ENCODE measurements at places on chromosomes 3 and 15. TPM values are rescaled to one million over a fixed set of nuclear protein-coding genes. Genes with fewer than 3 reads are reported as not detected.

DNA sequence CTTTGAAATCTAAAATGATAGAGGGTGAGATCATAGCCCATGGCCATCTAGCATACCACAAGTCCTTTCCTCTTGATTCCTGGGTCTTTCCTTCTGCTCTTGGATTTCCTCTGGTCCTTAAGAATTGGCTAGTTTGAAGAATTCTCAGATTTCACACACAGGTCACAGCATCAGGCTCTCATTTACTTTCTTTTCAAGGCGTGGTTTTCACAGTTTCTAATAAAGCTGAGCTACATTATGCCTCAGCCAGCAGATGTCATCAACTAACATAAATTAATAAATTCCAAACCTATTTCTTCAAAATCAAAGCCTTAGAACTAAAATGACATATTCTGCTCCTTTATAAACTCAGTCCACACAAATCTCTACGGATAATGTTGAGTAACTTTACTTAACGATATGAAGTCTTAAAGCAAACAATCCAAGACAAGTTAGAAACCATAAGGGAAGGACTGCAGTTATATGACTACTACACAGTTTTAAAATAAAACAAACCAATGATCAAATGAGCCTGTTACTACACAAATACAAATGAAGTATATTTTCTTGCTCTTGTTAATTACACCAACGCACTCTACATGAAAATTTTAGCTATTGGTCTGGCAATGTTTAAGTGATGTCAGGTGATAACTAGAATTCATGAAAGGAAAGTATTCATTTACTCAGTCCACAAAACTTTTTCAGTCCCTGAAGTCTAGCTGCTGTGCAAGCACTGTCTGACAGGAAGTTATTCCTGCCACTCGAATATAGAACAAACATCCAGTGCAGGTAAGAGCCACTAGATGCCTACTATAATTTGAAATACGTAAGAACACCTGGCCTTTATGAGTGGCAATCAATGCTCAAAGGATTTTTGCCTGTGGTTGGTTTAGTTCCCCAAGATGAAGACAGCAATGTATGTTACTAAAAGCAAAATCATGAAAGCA, 9.2 kb downstream of the CCDC14 start:
- no peak for DNase-seq
- H3K4me3 ChIP-seq = no peak overlapping the region
- no peaks in the 10 kb centered on the region for H3K27me3 ChIP-seq
- peaks cover 5% of the 10 kb centered on the region for H3K4me1 ChIP-seq
- H3K27ac ChIP-seq = no peak overlapping the region
- peaks cover 7% of the 10 kb centered on the region for H3K36me3 ChIP-seq

GRCh38 chr3:30170681-30171438, 435.5 kb upstream of the TGFBR2 start:
- no peak overlapping the region for H3K4me3 ChIP-seq
- no peaks in the 10 kb centered on the region for H3K36me3 ChIP-seq
- no peaks in the 10 kb centered on the region for H3K27me3 ChIP-seq
- H3K4me1 ChIP-seq = no peaks in the 10 kb centered on the region

Gene RLBP1
- not detected for total RNA-seq

Gene TNIK
- total RNA-seq = 7.7 TPM

GRCh38 chr3:116393199-116393598, 52.1 kb downstream of the LSAMP start:
- H3K4me3 ChIP-seq = no peak overlapping the region
- DNase-seq = no peak
- no peaks in the 10 kb centered on the region for H3K4me1 ChIP-seq
- no peaks in the 10 kb centered on the region for H3K27me3 ChIP-seq
- no peaks in the 10 kb centered on the region for H3K36me3 ChIP-seq
- no peak overlapping the region for H3K27ac ChIP-seq

DNA sequence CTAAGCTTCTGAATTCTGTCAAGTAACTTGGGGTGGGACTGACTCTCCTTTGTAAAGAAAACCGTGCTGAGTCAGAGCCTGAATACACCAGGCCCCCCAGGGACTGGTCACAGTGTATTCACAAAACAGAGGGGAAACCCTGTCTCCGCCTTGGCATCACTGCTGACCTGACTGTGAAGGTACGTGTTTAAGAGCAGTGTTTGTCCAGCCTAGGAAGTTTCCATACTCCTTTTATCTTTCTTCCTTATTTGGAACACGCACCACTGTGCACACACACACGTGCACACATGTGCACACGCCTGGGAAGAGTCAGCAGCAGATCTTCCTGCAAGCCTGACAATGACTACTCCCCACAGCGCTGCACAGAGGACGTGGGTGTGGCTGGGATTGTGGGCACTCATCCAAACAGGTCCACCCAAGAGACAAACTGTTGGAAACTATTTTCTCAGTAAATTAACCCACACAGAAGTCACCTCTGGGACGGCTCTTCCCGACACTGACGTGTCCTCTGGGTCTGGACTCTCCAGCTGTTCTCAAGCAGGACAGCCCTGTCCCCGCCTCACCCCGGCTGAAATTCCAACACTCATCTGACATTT, 87.7 kb downstream of the ATP10A start:
- H3K27me3 ChIP-seq = no peaks in the 10 kb centered on the region
- no peak for DNase-seq
- no peaks in the 10 kb centered on the region for H3K36me3 ChIP-seq
- H3K27ac ChIP-seq = no peak overlapping the region
- peaks cover 9% of the 10 kb centered on the region for H3K4me1 ChIP-seq

DNA sequence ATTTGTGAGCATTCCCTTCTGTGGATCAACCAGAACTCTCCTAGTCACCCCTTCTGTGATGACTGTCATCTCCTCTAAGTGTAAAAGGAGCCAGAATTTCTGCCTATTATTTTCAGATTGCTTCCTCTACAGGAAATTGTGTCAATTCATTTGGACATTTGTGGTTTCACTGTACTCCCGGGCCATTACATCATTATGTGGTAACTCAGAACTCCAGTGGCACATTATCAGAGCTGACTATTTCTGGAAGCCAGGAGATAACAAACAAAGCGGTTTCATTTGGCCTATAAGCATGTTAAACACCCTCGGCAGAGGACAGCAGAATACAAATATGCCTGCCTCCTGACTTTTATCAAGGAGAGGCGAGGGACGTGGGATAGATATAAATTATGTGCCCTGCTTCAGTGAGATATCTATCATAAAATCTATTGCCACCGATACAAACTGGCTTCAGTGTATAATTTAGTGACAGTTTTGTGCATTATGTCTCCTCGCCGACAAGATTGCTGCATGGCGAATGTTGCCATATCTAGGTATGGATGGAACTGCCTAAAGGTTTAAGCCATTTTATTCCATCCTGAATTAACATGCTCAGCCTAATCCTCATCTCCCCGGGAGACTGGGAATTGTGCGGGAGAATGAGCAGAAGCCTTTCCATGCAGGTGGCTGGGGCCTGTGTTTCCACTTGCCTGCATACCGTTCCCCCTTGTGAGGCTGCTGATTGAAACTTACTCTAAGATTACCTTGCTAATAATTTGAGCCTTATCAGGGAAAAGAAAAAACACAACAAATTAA, 193.4 kb upstream of the SEMA6D start:
- no peak for DNase-seq
- no peak overlapping the region for H3K27ac ChIP-seq
- H3K4me1 ChIP-seq = no peaks in the 10 kb centered on the region
- no peaks in the 10 kb centered on the region for H3K36me3 ChIP-seq

GRCh38 chr3:62710751-62711150, 164.5 kb downstream of the CADPS start:
- no peaks in the 10 kb centered on the region for H3K36me3 ChIP-seq
- H3K27ac ChIP-seq = no peak overlapping the region
- H3K4me1 ChIP-seq = no peaks in the 10 kb centered on the region
- H3K27me3 ChIP-seq = no peaks in the 10 kb centered on the region
- H3K4me3 ChIP-seq = no peak overlapping the region

Measured in B cell (primary cell).